Activated CD8-positive, alpha-beta memory T cell treated with anti-CD3 and anti-CD28 coated beads, Interleukin-2, amount 50 U/mL, for 48 hours (primary cell): ENCODE measurements at places on chromosomes 3 and 15.

- DNase-seq = no peak
Observed at GRCh38 chr15:80587816-80588456, 107.2 kb upstream of the ABHD17C start.

DNA sequence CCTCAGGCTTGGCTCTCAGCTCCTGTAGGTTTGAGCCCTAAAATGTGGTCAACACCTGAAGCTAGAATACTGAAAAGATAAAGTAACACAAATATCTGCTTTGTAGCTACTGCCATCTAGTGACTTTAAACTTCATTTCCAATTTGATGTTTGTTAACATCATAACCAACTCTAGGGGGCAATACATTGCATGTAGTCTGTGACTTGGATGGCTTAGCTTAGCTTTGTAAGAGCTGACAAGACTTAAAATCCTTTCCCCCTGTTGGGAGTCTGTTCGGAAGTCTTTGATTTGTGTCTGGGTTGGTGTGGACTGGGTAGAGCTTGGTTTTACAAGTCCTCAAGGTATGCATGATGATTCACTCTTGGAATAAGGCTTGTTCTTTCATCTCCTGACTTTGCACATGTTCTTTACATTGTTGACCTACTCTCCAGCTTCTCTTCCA is 51.7 kb downstream of the SCN11A start:
- DNase-seq = no peak

DNA sequence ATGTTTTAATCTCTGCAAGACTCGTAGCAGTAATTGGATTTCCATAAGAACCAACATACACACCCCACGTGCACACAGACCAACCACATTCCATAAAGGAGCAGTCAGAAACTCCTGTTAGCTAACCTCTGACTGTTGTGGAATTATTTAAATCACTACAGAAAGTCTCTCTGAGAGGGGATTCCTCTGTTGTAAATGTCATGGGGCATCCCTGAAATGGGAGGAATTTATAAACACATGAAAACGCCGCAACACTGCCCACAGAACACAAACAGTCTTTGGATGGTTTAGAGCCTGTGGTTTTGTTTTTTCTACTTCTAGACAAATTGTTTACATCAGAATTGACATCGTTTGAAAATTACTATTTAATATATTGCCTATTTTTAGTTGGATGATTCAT is 740.1 kb upstream of the GRM7 start:
- DNase-seq = no peak

DNA sequence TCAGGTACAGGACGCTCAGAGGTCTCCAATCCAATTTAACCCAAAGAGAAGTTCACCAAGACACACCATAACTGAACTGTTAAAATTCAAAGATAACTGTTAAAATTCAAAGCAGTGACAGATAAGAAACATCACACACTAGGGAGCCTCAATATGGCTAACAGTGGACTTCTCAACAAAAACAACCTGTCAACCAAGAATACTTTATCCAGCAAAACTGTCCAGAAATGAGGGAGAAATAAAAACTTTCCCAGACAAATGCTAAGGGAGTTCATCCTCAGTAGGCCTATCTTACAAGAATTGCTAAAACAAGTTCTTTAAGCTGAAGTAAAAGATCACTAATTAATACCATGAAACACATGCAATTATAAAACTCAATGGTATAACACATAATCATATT is 36.3 kb upstream of the MYLK start:
- DNase-seq = no peak

DNA sequence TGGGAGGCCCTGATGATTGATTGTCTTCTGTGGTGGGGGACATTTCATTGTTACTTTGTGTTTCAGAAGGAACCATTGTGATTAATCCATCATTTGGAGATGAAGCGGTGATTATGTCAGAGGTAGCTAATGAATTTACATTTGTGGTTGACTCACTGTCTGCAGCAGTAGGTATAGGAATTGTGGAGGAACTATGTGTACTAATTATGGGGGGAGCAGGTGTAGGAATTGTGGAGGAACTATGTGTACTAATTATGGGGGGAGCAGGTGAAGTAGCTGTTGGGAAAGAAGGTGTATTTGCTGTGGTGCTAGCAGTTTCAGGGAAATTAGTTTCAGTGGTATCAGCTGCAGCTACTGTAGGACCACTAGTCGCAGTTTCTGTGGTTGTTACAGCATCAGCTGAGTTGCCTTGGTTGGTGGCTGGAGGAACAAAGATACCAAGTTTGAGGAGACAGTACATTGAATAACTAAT is 6.9 kb downstream of the MUC13 start:
- no peak for DNase-seq

- no peak for DNase-seq
Observed at GRCh38 chr15:73009066-73010056, 42.9 kb upstream of the NEO1 start.

DNA sequence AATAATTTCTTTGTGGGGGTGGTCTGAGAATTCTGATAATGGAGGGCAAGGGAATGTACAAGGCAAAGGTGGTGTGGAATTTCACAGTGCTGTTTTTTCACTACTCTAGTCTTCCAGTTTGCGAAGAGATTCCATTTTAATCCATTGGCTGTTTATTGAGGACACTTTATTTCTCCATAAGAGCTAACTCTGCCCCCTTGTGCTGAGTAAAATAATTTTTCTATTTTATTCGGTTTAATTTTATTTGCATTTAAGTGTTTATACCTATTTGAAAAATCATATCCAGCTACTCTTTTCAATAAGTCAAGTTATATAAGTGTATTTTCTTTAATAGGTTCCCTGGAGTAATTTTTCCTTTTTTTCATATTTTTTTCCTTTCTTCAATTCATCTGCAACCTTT is 840.1 kb downstream of the TUSC7 start:
- DNase-seq = no peak

GRCh38 chr3:24628523-24629258 is 134.0 kb upstream of the THRB start:
- no peak for DNase-seq

- DNase-seq = no peak
Observed at GRCh38 chr3:24943961-24944360, 449.3 kb upstream of the THRB start.

DNA sequence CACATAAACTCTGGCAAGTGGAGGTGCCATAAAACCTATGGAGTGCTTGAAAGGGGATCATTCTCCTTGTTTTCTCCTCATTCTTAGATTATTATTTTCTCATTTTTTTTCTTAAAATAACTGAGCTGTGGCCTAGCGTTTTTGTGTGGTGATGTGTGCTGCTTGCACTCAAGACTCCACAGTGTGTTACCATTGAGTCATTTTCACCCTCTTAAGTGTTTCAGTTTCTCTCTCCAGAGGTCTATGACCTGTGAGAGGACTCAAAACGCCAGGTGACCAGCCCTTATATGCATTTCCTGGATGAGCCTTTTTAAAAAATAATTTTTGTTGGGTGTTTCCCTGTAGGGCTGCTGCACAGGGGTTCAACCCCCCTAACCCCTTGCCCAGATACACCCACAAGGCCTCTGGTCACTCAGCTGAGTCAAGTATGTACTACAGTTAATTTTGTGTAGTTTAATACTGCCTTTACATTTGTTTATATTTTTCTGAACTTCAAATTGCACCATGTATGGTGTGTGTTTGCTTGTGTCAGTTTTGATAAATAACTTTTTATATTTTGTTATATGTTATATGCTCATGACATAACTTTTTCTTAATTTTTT is 15.4 kb upstream of the BTLA start:
- no peak for DNase-seq
